Thoracic aorta (tissue), 2 donors: ENCODE measurements at places on chromosomes 11 and 22.

- no peak for DNase-seq
These were observed 114.8 kb downstream of the FAM76B start for GRCh38 chr11:95674657-95675358.

- no peak for DNase-seq
These were observed 364.0 kb upstream of the FAT3 start for GRCh38 chr11:91860661-91861060.

DNA sequence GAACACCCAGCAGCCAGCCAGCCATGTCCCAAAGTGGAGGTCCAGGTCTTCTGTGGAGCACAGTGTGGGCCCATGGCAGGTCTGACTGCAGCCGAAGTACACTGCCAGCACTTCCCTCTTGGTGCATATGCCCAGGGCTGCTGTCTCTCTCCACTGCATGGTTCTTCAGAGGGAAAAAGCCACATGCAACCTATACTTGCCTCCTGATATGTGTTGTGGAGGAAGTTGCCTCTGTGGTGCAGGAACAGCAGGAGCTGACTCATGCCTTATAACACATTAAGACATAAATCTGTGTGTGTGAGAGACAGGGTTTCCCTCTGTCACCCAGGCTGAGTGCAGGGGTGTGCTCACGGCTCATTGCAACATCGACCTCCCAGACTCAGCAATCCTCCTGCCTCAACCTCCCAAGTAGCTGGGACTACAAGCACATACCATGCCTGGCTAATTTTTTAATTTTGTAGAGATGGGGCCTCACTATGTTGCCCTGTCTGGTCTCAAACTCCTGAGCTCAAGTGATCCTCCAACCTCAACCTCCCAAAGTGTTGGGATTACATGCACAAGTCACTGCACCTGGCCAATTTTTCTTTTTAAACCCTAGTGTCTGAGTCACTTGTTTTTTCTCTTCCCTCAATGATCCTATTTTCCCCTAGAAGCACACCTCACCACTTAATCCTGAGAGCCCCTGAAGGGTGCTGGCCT lies 98.8 kb downstream of the MPPED2 start:
- no peak for DNase-seq

DNA sequence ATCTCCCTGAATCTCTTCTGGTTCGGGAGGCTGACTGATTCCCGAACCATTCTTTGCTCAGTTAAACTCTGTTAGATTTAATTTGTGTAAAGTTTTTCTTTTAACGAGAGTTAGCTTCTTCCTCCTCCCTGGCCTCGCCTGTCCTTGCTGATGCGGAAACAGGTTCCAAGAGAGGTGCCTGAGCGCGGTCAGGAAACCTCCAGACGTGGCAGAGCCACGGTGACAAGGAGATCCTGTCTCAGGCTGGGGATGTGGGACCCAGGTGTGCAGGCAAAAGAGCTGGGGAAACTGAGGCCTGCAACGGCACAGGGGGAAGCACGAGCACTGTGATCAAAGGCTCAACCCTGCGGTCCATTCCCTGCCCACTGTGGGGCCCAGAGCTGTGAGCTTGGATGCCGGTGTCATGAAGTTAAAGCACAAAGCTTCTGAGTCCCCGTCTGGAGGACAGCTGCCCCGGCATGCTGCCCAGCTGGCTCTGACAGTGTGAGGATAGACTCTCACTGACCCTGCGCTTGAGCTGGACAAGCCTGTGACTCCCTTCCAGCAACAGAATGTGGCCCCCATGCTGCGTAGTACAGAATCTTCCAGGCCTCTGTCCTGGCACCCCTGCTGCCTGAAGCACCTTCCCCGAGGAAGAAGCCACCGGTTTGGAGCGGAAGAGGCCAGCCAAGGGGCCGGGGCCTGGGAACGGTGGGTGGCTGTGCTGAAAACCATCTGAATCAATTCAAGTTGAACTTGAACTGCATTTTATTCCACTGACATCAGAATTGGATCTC lies 960.6 kb downstream of the BRD1 start:
- no peak for DNase-seq

DNA sequence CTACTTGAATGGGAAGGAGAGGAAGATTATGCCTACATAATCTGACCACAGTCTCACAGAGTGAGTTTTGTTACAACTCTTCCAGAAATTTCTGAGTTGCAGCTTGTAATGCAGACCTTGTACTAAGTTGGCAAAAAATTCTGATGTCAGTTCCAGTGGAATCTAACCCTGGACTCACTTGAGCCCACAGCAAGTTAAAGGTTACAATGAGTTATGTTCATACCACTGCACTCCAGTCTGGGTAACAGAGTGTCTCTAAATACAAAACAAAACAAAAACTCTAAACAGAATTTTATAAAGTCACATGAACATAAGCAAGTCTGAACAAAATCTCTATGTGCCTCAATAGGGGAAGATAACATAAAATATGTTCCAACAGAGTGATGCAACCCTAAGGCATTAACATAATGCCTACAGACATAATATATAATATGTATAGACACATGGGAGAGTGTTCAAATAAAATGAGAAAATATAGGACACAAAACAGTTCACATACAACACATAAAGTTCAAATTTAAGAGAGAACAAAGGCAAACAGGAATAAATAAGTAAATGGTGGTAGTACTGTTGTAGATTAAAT lies 1.1 kb downstream of the GLYAT start:
- no peak for DNase-seq

GRCh38 chr11:122634501-122634900 lies 21.0 kb upstream of the UBASH3B start:
- DNase-seq, result no peak

- no peak for DNase-seq
These were observed 20.9 kb downstream of the ARHGAP1 start for GRCh38 chr11:46679241-46680163.

- DNase-seq, result no peak
These were observed 72.7 kb downstream of the AMBRA1 start for GRCh38 chr11:46520971-46521745.
